ENCODE measurements at places on chromosomes 3 and 15. TPM values are rescaled to one million over a fixed set of nuclear protein-coding genes. Genes with fewer than 3 reads are reported as not detected.

Gene CNTN4
- total RNA-seq = under 0.01 TPM

Gene SRGAP3
- not detected for total RNA-seq

Gene ITIH3
- total RNA-seq = not detected

Gene VEPH1
- total RNA-seq = 259 TPM

Gene SLC51A
- not detected for total RNA-seq

Gene STAC
- total RNA-seq = not detected

Gene AADAC
- total RNA-seq = 0.15 TPM

Gene PLSCR4
- total RNA-seq = 27.9 TPM

Gene FOXB1
- not detected for total RNA-seq

Gene AADACL2
- not detected for total RNA-seq

Gene LRRIQ4
- total RNA-seq = not detected

Gene SNTN
- not detected for total RNA-seq

Gene BCHE
- total RNA-seq = 36.5 TPM

Gene MST1R
- 0.97 TPM for total RNA-seq

Gene NAA50
- 154 TPM for total RNA-seq

Gene SPRED1
- total RNA-seq = 23.1 TPM

Gene PLA2G4D
- total RNA-seq = not detected

Gene IMPG2
- total RNA-seq = 0.61 TPM

Gene CHRNA7
- total RNA-seq = 2.0 TPM

Gene SCN11A
- total RNA-seq = not detected

Gene CCDC54
- total RNA-seq = not detected

Gene SMCO1
- not detected for total RNA-seq

Gene MAPKAPK3
- 25.7 TPM for total RNA-seq

Data from epithelial cell of umbilical artery (primary cell).